ENCODE measurements at places on chromosomes 4 and X.

DNA sequence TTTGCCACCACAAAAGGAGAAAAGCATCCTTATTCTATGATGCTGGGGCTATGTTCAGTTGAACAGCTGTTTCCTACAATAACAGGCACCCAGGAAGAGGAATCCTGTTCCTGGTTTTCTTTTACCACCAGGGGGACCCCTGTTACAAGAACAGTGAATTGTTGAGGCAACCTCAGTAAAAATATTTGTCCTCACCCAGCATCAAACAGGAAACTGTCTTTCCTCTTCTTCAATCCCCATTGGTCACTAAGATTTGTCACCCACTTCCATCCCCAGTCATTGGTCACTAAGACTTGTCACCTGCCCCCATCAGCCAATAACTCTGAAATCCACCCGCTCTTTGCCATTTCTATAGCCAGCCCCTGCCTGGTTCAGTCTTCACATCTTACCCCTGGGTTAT is 143.5 kb upstream of the GALNT7 start:
- DNase-seq: peak; percentile 72

DNA sequence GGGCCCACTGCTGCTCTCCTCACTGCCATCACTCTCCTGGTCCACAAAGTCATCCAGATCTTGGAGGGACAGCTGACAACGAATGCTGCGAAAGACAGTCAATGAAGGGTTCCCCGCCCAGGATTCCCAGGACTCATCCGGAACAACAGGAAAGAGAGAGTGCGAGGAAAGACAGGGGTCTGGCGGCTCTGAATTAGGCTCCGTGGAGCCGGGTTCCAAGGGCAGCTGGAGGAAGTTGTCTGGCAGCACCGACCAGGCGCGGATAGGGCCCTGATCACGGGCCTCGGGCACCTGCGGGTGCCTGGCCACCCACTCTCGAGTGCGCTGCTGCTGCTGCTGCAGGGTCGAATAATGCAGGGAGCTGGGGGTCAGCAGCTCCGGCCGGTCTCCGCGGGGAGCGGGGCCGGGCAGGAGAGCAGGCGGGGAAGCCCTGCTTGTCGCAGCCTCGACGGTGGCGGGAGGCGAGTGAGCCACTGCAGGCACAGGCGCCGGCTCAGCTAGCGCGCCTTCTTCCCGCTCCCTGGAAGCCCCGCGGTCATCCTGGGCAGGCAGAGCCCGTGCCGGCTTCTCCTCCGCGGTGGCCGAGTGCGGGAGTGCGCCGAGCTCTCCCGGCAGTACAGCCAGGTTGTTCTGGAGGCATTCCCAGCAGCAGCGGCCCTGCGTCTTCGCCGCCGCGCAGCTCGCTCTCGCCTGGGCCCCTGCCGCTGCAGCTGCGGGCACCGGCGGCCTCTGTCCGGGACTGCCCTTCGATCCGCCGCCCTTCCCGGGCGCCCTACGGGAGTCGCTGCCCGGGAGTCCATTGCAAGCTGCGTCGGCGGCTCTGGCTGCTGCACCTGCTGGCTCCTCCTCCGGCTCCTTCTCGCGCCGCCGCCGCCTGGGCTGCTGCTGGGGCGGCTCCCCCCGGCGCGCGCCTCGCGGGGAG is 1.1 kb downstream of the SOWAHB start:
- no peak for DNase-seq

DNA sequence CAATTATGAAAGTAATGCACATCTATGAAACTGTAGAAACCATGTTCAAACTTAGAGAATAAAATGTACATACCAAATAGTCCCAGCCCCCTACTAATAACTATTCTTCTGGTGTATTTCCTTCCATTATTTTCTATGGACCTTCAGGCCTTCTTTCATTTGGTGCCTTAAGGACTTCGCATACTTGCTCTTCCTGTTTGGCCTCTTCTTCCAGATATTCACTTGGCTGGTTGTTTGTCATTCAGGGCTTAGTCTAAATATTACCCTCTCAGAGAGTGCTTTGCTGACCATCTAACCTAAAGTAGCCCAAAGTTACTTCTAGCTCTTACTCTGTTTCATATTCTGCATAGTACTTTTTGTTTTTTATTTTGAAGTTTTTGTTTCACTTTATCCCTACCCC is 70.3 kb upstream of the ARMCX2 start:
- DNase-seq: no peak

GRCh38 chr4:118113220-118113619 is 78.9 kb downstream of the NDST3 start:
- DNase-seq: no peak

GRCh38 chr4:175297965-175298565 is 379.9 kb downstream of the ADAM29 start:
- no peak for DNase-seq

DNA sequence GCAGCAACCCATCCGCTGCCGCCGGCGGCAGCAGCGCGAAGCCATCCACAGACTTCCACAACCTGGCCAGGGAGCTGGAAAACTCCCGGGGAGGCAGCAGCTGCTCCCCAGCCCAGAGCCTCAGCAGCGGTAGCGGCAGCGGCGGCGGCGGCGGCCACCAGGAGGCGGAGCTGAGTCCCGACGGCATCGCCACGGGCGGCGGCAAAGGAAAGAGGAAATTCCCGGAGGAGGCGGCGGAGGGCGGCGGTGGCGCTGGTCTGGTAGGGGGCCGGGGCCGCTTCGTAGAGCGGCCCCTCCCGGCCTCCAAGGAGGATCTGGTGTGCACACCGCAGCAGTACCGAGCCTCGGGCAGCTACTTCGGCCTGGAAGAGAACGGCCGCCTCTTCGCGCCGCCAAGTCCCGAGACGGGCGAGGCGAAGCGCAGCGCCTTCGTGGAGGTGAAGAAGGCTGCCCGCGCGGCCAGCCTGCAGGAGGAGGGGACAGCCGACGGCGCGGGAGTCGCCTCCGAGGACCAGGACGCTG is 4.9 kb downstream of the PRDM8 start:
- no peak for DNase-seq

- DNase-seq: no peak
Measured at GRCh38 chr4:47662975-47663374, 174.9 kb downstream of the CORIN start.

DNA sequence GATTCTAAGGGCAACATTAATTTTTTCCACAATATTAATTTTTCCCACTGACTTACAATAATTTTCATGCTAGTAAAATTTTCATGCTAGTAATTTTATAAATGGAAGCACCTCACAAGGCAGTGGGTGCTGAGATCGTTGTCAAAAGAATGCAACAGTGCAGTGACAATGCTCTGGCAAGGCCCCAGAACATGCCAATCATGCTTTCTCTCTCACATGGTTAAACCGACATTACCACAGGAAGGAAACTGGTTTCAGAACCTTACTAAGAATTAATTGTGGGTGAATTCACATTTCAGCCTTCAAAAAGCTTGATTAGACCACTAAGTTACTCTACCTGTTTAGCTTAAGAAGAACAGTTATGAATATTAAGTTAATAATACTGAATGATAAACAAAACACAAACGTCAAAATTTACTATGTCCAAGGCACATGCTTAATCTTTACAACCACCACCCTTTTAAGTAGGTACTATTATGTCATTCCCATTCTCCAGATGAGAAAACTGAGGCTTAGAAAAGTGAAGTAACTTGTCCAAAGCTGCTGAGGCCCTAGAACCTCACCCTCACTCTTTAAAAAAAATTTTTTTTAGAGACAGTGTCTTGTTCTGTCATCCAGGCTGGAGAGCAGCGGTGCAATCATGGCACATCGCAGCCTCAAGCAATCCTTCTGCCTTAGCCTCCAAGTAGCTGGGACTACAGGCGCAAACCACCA is 10.0 kb upstream of the OPHN1 start:
- DNase-seq: no peak

DNA sequence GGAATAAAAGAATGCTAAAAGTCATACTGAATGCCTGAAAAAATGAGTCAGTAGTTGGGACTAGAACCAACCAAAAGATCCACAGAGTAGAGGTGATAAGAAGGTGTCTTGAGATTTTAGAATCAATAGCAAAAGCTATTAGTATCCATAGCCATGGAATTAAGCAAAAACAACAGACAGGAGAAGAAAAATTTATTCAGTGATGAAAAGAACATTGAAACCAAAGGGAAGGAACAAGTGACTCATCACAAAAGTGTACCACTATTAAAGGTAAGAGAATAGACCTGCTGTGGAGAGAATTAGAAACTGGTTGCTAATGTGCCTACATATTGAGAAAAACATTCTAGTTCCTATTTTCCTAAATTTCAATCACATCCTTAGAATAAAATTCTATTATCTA is 182.0 kb upstream of the NEIL3 start:
- DNase-seq: no peak

DNA sequence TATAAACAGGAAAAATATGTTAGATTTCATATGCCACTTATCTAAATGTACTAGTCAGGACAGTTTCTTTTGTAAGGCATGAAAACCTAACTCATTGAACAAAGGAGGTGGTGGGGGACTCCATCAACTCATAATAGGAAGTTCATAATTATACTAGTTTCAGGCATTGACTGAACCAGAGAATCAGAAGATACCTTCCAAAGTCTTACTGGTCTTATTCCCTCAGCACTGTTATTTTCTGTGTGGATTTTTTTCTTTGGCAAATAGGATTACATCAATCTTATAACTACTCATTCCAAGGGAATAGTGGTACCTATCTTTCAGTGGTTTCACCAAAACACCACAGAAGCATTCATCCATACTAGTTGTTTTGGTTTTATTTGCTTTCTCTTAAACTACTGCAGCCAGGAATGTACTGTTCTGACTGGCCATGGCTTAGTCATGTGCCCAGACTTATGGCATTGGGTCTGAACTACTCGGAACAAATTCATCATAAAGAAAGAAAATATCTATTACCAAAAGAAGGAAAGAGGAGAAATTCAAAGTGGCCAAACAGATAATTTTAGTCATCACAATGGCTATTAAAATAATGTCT is 273.9 kb downstream of the ARAP2 start:
- no peak for DNase-seq

- DNase-seq: no peak
Measured at GRCh38 chrX:73213734-73214425, 771 bp downstream of the NAP1L2 start.

GRCh38 chrX:68175562-68175961 is 257.7 kb downstream of the OPHN1 start:
- DNase-seq: no peak

All from NCI-H446 (cell line).